ENCODE measurements at places on chromosomes 12 and 14.
A peak's percentile ranks its signal among the peaks of the same experiment; 100 is the strongest.

DNA sequence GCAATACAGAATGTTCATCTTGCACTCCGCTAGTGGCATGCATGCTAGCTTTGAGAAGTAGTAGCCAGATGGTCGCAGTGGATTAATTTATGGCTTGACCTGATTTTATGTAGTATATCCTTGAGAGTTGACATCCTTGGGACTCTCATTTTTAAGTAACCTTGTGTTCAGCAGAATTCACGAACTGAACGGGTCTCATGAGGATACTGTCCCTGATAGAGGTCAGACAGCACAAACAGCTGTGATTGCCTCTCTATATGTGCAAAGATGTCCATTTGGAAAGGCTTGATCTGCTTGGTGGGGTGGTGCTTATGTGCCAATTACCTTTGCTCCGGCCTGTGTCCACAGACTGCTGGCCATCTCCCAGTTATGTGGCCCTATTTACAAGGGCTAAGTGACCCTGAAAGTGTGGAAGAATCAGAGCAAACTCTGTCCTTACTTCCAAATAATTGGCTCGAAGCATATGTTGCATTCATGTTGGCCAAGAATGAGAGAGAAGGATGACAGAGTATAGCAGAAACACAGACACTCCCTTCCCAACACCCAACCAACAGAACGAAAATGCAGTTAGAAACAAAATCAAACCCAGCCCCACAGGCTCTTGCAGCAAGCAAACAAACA, 167.1 kb downstream of the CRADD start:
- DNase-seq = no peak

DNA sequence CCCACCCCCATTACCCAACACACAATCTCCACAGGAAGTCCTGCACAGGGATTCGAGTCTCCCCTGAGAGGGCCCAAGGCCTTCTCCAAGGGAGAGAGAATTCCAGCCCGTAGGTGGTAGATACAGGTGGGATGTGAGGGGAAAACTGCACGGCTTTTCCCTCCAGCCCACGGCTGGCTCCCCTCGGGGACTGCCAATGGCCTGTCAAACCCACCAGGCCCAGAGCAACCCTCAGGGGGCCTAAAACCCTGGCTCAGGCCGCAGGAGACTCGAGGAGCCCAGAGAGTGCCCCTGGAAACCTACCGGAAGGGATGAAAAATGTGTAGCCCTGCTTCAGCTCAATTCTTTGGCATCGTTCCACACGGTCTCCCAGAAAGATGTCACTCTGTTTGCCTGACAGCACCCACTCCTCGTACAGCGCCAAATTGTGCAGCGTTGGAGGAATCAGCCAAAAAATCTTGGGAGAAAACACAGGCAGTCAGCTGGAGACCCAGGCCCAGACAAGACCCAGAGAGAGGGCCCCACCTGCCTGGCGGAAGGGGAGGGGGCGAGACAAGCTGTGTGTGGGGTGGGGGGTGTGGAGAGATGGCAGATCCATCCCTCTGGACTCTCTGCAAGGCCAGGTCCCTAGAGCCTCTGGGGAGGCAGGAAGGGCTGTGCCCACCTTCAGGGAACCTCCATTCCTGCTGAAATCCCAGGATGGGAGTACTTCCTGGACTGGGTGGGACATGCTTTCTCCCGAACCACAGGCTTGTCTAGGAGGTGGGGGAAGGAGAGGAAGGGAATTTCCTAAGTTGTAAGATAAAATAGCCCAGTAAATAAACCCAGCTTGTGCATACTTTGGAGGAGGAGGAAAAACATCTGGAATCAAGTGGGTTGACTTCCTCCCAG, 48.1 kb downstream of the KDM2B start:
- DNase-seq = no peak

DNA sequence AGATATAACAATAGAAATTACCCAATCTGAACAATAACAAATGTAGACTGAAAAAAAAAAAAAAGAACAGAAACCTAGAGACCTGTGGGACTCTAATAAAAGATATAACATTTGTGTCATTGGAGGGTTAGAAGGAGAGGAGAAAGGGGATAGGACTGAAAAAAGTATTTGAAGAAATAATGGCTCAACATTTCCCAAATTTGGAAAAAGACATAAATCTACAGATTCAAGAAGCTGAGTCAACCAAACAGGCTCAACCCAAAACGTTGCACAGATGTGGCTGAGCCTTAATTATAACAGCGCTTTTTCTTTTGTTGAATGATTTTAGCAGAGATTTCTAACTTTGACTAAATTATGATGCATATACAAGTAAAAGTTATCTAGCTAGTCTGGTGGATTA, 131.3 kb downstream of the TMTC3 start:
- DNase-seq = no peak

GRCh38 chr14:82422230-82422629, 888.6 kb upstream of the SEL1L start:
- no peak for DNase-seq

- DNase-seq = no peak
Measured at GRCh38 chr12:112714166-112714710, 77.3 kb upstream of the RPH3A start.

DNA sequence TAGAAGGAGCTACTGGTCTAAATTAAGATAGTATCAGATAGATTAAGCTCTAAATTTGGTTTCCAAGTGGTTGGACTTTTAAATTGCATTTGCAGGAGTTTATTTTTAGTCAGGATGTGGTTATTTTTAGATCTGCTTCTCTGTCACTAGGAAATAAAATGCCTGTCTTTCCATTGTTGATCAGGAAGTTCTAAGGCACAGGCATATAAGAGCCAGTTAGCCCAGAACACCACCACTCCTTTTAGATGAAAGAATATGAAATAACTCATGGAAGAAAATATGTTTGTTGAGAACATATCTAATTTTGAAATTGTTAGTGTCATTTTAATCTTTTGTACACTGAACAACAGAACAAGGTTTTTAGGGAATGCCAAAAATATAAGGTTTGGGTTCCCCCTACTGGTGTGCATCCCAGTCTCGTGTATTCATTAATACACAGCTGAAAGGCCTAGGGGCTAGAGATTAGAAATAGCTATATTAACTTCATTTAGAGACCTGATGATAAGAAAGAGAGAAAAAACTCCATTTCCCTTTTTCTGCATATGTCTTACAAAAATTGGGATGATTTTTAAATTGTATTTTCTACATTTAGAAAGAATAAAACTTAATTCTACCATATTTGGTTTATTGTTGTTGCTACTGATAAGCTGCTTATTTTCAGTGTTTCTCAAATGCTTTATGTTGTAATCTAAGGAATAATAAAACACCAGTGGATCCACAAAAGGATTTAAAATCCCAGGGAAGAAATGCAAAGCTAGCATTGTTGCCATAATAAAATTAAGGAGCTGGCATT, 67.2 kb downstream of the RIC8B start:
- DNase-seq = peak; percentile 54

- no peak for DNase-seq
Measured at GRCh38 chr12:66808606-66809005, 129.7 kb upstream of the GRIP1 start.

DNA sequence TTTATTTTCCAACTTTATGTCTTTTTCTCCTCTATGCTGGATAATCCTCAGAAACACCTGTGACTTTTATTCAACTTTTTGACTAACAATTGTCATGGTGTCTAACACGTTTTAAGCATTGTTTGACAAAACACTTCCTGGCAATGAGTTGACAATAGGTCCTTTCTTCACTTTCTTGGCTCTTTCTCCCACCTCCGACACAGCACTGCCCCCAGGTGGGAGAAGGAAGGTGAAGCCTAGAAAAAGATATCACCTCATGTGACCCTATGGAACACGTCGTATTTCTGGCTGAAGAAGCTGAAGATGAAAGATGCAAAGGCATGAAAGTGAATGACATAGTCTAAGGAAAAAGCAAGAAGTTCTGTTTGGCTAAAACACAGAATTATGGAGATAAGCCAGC, 430.0 kb downstream of the ETNK1 start:
- DNase-seq = no peak

DNA sequence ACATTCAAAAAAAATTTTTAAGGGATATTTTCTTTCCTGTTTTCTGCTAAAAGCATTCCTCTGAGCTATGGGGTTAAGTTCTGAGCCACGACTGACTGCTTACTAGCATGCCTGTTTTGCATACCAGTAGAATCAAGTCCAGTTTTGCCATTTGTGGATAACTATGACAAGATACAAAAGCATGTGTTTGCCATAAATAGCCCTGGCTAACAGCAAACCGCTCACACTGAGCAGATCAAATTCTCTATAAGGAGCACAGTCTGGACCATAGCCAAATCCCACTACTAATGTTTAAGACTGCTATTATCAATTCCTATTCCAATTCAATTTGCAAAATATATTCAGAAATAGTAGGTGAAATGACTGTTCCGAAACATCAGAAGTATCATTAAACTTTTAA, 3.2 kb downstream of the CFL2 start:
- DNase-seq = no peak

- no peak for DNase-seq
Measured at GRCh38 chr12:97022536-97023230, 115.6 kb downstream of the NEDD1 start.

DNA sequence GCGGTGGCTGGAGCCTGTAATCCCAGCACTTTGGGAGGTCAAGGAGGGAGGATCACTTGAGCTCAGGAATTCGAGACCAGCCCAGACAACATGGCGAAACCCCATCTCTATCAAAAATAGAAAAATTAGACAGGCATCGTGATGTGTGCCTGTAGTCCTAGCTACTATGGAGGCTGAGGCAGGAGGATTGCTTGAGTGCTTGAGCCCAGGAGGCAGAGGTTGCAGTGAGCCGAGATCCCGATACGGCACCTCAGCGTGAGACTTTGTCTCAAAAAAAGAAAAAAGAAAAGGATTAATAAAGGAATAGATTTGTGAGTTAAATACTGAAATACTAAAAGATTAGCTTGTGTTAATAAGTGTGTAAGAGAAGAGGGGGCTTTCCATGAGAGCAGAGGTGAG, 29.4 kb downstream of the RPGRIP1 start:
- DNase-seq = no peak

DNA sequence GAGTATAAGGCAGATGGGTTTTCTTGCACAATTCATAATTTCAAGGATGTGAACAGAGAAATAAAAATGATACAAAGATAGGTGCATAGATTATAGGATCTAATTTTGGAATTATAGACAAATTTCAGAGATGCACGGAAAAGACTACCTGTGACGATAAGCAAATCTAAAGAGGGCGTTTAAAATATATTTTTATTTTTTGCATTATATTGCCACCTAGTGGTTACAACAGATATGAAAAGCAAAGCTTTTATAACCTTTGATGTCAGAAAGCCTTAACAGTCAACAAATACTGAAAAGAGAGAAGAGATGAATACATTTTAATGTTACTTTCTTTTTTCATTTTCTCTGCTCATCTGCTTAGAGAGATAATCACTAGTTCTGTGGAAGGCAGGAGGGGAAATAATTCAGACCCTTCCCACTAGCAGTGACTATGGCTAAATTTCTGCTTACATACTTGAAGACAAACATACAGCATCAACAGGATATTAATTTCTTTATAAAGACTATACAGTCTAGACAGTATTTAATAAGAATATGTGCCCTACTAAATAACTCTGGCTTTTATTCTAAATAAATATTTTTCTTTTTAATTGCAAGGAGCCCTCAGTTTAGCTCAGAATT, 46.3 kb downstream of the NTS start:
- no peak for DNase-seq

- DNase-seq = peak; percentile 48
Measured at GRCh38 chr14:95515080-95515489, 1.4 kb downstream of the SYNE3 start.

DNA sequence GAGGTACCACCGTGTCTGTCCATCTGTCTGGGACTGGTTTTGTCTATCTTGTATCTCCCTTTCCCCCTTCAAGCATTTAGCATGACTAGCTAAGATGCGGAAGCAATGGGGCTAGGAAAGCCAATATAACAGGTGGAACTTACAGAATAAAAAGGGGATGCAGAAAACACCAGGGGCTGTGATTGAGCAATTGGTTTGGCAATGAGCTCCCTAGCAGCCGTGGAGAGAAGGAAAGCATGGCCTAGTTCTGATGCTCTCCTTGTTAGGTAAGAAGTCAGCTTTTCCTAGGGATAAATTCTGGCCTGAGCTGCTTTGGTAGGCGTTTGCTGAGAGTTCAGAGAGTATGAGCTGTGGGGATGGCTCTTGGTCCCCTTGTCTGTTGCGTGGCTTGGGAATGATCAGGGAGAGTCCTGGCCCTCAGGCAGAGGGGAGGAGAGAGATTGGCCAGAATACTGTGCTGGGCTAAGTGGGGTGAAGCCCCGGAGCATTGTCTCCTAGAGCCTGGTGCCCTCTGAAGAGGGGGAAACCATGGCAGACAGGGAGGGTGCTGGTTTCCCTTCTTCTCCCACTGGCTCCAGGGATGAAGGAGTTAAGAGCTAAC, 7.1 kb downstream of the SETD1B start:
- no peak for DNase-seq

DNA sequence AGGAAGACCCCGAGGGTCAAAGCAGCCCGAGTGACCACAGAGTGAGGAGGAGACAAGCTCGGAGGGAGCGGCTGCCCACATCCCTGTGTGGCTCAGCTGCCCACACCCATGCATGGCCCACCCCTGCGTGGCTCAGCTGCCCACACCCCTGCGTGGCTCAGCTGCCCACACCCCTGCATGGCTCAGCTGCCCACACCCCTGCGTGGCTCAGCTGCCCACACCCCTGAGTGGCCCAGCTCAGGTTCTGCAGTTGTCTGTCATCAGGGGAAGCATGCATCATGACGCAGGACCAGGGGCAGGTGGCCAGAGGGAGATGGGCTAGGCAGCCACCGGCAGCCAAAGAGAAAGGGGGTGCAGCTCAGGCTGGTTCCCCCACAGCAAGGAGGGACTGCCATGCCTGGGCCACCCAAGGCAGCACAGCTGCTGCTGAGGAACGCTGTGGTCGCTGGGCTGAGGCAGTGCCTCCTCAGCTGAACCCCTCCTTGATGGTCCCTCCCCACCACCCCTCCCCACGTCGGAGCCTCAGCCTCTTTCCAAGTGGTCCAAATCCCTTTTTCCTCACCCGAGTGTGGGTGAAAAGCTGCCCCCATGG, 33.3 kb upstream of the NUDT14 start:
- no peak for DNase-seq

- DNase-seq = no peak
Measured at GRCh38 chr14:101221549-101222160, 318.1 kb upstream of the RTL1 start.

DNA sequence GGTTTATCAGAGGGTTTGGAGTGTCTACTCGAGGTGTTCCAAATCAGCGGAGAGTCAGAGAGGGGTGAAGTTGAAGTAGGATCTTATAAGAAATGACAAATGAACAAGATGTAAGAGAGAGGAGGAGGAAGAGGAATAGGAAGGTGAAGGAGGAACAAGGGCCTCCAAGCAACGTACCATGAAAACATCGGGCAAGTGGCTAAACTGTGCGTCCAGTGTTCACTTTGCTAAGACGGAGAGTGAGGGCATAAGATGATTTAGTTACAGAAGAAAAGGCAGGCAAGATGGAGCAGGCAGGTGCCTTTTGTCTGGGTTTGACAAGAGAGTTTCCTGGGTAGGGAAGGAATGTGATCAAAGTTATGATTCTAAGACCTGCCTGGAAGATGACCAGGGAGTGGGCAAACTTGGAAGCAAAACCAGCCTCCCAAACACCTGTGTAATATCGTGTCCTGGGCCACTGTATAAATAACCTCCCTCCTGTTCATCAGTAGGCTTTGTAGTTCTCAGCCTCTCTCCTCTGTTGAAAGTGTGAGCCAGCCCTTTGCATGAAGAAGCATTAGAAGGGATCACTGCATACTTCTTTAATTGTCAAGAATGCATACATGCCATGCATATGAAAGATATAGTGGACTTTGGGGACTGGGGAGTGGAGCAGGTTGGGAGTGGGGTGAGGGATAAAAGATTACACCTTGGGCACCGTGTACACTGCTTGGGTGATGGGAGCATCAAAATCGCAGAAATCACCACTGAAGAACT, 111.4 kb downstream of the ZFP36L1 start:
- no peak for DNase-seq
